Mesothelial cell of epicardium (in vitro differentiated cells): ENCODE measurements at places on chromosomes 5 and 9. TPM values are rescaled to one million over a fixed set of nuclear protein-coding genes. Genes with fewer than 3 reads are reported as not detected.

Gene SPATA6L
- total RNA-seq: 5.5 to 6.7 TPM (median 6.1 TPM) in 3 replicates

DNA sequence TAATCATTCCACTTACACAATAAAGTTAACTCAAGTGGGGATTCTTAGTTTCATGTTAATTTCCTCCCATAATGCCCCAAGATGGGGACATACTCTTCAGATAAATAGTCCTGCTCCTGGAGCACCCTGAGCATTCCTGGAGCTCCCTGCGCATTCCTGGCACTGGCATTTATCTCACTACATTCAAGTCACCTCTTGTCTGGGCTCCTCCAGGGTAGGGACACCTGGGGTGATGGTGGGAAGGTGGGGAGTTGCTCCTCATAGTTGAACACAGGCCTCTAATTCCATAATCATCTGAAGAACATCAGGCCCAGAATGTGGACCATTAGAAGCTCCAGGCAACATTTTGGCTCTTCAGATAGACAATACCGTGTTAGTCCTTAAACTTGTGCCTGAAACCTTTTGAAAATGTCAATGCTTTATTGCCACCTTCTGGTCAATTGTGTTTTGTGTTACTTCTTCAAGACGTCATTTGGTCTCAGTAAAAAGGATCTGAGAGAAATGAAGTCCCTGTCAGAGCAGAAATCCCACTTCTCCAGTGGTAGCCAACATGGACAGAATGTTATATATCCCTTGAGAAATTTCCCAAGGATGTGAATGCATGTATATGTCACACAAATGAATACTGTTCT, 14.2 kb upstream of the AGGF1 start:
- no peak for DNase-seq

Gene ATG12
- 40.2 to 46.7 TPM (median 43.0 TPM) in 3 replicates for total RNA-seq

GRCh38 chr5:91271999-91272398, 111.1 kb downstream of the ARRDC3 start:
- no peak for DNase-seq

GRCh38 chr5:168135897-168136296, 155.5 kb upstream of the WWC1 start:
- DNase-seq: no peak

DNA sequence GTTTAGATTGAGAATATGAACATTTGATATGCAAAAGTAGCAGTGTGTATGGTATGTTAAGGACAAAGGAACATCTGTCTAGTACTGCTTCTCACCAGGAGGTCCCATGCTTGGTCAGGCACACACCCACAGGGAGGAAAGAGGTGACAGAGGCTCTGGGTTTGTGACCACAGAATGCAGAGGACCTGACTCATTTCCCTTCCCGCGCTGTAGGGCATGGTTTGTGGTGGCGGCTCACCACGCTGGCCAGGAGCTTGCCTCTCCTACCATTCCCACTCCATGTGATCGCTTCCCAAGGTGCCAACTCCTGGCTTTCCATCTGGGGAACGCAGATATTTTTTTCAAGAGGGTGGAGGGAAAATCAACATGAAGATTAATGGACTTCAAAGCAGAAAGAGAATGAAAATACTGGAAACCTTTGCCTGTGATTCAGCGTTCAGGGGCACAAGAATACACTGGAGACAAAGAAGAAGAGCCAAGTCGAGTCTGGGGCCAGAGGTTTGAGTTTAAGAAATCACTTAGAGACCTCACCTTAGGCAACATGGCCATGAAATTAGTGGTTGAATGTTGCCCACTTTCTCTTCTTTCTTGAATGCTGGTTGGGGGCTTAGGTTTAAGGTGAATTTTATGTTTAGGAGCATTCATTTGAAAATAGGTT, 477.8 kb downstream of the CCDC171 start:
- DNase-seq: no peak

Gene NEUROG1
- not detected in 3 replicates for total RNA-seq

Gene CDH6
- total RNA-seq: 0.18 to 0.54 TPM (median 0.47 TPM) in 3 replicates

DNA sequence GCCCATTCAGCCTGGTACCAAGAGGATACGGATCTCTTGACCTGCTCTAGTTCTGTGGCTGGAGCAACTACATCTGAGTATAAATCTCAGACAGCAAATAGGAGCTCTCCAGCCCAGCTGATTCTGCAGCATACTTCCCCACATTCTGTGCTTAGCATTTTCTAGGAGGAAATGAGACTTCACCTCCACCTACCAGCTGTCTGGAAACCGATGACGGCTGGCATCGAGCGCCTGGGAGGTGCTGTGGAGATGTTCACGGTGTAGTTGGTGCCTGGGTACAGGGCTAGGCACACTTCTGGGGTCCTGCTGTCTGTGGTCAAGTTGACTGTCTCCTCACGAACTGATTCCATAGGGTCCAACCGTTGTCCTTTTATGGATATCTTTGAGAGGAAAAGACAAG, 63.6 kb downstream of the SUSD1 start:
- DNase-seq: no peak

DNA sequence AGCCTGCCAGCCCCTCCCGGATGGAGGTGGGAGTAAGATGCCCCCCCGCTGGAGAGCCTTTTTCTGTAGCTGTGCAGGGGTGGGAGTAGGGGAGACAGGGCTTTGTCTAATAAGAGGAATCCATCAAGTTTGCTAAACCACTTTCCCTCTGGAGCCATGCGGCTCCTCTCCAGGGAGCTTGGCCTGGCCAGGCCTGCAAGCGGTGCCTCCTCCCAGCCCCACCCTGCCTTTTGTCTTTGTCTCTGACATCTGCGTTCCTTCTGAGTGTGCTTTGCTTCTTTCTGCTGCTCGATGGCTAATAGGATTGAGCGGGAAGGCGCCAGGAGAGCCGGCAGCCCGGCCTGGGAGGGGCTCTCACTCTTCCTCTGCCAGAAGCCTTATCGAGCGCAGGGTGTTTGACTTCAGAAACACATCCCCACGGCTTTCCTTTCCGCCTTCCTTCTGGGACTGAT, 26.7 kb upstream of the FCN1 start:
- peak; percentile 58 for DNase-seq

- no peak for DNase-seq
These were observed 26.6 kb upstream of the ATP6V1G1 start for GRCh38 chr9:114560956-114561355.

- no peak for DNase-seq
These were observed 2.4 kb upstream of the PSAT1 start for GRCh38 chr9:78294290-78295176.

GRCh38 chr9:124480621-124480981, 26.6 kb downstream of the NR5A1 start:
- DNase-seq: no peak

DNA sequence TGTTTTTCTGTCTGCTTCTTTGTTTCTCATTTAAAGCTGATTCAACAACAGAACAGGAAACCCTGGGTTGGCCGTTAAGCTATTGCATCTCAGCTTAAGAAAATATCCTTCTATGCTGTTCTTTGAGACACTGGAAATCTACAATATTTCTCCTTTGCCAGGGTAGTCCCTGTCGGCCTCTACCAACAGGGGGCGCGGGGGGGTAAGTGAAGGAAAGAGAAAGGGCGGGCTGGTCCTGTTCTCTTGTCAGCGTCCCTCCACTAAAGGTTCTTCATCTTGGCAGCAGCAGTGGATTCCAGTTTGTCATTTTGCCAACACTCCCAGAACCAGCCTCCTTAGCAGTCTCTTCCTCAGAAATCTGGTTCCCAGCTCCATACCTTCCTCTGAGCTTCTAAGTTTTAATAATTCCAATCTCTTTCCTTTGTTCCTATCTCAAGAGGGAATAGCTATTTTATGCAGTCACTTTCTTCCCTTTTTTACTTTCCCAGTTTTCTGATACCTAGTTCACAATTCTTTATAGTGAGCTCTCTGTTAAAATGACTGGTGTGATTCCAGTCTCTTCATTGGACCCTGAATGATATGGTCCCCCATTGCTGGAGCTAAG, 222.3 kb downstream of the GLIS3 start:
- DNase-seq: peak; percentile 61

- no peak for DNase-seq
These were observed 599 bp downstream of the KIAA1191 start for GRCh38 chr5:176360894-176361436.

GRCh38 chr9:127066060-127066850, 56.2 kb downstream of the ANGPTL2 start:
- no peak for DNase-seq

DNA sequence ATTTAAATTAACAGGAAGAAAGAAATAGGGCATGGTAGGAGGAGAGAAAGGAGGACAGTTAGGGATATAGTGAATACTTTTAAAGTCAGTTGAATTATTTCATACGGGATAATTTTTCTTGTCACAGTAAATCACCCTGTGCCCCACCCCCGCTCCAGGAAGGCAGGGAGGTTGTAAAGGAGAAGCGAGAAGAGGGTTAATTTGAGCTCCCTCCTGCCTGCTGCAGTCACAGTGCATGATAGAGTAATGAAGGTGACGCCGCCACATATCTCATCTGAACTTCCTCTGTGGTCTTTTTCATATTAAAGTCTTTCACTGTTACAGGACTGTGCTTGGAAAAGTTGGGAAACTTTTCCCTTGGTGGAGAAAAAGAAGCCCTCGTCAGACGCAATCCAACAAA, 896 bp upstream of the PCSK5 start:
- DNase-seq: no peak

DNA sequence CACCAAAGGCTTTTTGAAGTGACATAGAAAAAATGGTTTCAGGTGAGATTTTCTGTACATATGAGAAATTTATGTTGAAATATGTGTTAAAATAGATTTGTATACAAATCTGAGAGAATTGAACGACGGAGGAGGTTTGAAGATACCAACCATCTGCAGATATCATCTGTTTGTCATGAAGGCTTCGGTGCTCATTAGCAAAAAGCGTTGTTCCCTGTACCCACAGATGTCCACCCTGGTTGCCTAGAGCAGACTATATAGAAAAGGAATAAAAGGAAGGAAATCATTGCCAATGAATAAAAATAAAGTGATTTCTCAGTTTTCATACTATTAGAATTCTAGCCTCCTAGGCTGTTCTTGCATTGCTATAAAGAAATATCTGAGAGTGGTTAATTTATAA, 2262.8 kb upstream of the ACO1 start:
- DNase-seq: no peak

DNA sequence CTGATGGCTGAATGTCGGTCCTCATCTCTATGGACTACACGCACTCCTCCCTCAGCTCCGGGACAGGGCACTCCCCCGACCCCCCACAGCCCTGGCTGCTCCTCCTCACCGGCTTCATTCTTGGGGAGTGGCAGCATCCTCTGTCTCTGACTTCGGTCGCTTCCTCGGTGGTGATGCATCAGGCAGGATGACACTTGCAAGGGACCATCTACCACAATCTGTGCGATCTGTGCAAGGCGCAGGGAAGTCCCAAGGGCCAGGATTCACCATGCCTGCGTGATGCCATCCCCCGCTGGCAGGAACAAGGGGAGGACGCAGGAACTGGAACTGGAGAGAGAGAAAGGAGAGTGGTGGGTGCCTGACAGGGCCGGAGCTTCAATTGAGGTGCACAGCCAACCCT, 2.2 kb upstream of the CACNA1B start:
- no peak for DNase-seq

DNA sequence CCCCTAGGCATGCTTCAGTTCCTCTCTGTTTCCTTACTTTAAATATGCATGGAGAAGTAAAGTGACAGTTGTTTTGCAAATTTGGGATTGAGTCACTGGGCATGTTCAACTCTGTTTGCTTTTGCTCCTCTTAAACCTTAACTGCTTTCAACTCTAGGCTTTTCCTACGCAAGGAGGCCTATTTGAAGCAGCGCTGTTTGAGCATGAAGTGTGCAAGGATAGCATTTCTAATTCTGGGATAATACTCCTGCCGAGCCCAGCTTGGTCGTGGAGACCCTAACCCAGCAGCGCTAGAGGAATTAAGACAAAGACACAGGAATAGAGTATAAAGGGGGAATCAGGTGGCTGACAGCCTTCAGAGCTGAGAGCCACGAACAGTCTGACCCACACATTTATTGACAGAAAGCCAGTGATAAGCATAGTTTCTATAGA, 803.4 kb upstream of the CDH10 start:
- no peak for DNase-seq

Gene PITX1
- 80.2 to 89.6 TPM (median 88.0 TPM) in 3 replicates for total RNA-seq
